ENCODE measurements at places on chromosomes 11 and 22. TPM values are rescaled to one million over a fixed set of nuclear protein-coding genes. Genes with fewer than 3 reads are reported as not detected.

- DNase-seq = no peak
Measured at GRCh38 chr11:16403851-16404250, 47.5 kb upstream of the SOX6 start.

Gene OR4A16
- total RNA-seq = not detected

- peak; percentile 94 for DNase-seq
Measured at GRCh38 chr22:42994917-42995562, 19.9 kb downstream of the PACSIN2 start.

GRCh38 chr22:47388331-47388730 lies 625.9 kb downstream of the TBC1D22A start:
- no peak for DNase-seq

GRCh38 chr22:17957204-17957603 lies 67.2 kb downstream of the MICAL3 start:
- DNase-seq = no peak

- no peak for DNase-seq
Measured at GRCh38 chr22:20131859-20132685, 468 bp downstream of the ZDHHC8 start.

GRCh38 chr11:67357831-67358670 lies 4.7 kb upstream of the POLD4 start:
- DNase-seq = peak; percentile 71

DNA sequence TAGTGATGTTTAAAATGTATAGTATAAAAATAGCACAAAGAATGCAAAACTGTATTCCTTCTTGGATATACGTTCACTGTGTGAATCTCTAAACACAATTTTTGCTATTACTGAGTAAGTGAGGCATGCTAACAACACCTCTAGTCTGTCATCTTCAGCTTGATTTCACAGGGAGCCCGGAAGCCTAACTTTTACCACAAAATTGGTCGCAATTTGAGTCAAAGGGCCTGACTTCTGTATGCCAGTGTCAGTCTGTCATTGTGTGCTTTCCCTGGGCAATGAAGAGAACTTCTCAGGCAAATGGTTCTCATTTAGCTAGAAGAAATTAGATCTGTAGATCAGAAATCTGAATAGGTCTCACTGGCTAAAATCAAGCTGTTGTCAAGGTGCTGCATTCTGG lies 1059.5 kb downstream of the FAM181B start:
- DNase-seq = no peak

DNA sequence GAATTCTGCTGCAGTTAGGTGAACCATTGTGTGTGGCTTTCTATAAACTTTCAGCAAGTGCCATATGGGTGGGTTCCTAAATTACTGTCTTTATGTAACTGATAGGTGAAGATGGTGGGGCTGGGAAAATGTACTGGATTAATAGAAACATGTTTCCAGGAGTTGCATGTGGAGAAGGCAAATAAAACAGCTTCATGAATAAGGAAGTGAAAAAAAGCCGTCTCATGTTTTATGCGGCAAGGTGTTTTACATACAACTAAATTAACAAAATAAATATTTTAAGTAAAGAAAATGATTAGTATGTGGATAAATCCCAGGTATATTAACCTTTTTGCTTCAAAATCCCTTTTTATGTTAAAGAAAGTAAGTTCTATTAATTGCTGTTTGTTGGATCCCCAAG lies 67.2 kb downstream of the EXT2 start:
- DNase-seq = no peak

- DNase-seq = peak; percentile 82
Measured at GRCh38 chr11:130827451-130828377, 88.6 kb downstream of the SNX19 start.

Gene INPP5J
- 0.28 TPM for total RNA-seq

Gene MMP7
- not detected for total RNA-seq

DNA sequence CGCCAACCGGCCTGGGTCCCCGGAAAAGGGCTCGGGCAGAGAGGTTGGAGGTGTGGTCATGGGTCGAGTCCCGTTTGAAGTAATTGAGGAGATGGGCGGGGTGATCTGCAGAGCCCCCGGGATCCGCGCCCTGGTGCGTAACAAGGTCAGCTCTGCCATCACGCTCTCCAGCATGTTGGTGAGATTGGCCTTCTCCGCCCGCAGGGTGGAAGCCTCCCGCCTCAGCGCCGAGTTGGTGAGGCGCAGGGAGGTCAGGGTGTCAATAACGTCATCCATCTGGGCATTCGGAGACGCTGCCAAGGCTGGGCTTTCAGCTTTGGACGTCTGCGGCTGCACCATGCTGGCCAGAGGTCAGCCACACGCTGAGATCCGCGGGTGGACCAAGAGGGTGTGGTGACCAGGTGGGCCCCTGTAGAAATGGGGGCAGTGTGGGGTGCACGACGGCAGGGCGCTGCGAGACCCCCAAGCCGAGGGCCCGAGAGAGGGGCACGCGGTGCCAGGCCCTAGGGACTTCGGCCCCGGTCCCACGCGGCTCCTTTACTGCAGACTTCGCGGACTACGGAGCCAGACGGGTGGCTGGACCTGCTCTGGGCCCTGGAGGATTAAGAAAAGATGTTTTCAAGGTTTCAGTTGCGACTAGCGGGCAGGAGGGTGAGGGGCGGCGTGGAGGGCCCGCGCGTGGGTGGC lies 672 bp downstream of the RTL6 start:
- peak; percentile 34 for DNase-seq

Gene NOX4
- 10.8 TPM for total RNA-seq

DNA sequence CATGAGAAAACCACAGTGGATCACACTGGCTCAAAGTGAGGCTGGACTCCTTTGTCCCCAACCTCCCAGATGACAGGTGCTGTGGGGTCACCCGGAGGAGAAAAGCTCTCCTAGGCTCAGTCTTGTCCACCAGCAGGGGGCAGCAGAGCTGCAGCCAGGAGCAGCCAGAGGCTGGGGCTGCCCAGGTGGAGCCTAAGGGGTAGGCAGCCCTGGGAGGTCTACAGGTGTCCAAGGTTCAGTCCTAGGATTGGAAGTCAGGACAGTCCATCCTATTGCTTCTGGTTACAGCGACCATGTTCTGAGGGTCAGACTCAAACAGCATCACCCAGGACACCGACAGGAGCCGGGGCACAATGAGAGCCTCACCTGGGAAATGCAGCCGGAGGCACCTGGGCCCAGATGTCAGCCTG lies 77.6 kb upstream of the IGLL5 start:
- DNase-seq = peak; percentile 30

DNA sequence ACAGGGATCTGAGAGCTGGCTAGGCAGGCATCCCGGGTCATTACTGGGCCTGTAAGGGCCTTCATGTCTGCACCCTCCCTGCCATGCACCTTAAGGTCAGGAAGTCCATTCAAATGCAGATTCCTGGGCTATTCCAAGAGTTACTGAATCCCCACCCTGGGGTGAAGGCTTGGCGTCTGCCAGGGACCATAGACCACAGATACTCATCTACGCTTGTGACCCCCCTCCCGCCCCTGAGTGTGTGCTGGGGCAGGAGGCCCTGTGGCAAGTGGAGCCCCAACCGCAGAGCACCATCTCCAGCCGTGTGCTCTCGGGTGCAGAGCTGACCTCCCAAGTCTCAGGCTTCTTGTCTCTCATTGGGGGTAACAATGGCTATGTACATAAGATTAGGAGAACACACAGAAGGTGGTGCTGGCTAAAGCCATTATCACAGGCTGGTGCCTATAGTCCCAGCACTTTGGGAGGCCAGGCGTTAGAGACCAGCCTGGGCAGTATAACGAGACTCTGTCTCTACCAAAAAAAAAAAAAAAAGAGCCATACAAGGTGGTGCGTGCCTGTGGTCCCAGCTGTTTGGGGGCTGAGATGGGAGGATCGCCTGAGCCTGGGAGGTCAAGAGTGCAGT lies 19.1 kb upstream of the KCNQ1OT1 start:
- DNase-seq = no peak

DNA sequence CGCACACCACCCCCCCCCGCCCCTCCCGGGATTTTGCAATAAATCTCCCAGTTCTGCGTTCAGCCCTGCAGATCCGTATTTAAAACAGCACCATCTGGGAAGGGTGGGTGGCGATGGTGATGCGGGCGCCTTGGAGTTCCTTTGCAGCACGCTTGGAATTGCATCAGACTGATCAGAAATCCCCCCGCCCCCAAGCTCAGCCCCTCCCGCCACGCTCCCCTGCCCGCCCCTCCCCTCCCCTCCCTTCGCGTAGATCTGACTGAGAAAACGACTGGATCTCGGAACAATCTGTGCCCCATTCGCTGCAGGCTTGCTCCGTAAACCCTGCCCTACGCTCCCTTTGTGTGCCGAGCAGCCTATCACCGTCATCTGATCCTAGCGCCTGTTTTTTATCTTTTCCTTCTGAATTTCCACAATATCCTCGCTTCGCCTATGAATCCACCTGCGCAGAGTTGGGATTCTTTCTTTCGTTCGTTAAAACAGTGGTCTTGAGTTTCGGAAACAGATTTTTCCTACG lies 18.1 kb upstream of the BDNF start:
- peak; percentile 95 for DNase-seq

Gene MYRF
- total RNA-seq = 1.6 TPM

Gene SLC7A4
- not detected for total RNA-seq

DNA sequence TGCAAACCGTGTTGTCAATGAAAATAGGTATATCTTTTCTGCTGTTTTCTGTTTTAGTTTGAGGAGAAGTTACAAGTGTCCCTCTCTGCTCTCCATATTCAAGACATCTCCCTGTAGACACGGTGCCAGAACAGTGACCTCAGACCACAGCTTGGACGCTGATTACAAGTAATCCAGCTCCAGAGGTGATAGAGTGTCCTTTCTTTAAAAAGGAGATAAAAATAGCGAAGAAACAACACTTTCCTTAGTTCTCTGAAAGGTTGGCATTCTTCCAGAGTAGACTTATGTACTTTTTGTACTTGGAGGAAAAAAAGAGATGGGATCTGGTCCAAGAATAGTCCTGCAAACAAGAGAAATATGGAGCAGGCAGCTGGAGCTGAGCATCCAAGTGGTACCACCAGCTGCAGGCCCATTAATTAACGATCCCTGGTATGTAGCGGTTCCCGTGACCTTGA lies 43.0 kb upstream of the WT1 start:
- no peak for DNase-seq

DNA sequence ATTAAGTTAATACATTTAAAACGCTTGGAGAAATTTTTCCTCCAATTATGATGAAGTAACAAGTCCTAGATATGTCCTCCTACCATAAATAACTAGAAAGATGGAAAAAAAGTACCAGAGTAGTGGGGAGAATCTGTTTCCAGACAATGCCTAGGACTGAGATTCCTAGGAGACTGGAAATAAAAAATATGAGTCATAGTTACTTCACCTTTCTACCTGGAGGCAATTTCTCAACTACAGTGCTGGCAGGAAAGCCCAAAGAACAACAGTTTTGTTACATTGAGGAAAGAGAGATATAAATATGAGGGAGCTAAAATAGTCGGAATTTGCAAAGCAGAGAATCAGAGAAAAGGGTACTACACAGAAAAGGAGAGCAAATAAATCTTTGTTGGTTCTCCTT lies 202.1 kb upstream of the ARHGAP42 start:
- DNase-seq = no peak

Gene PGM2L1
- total RNA-seq = 2.8 TPM

Gene CCDC89
- total RNA-seq = 9.4 TPM

DNA sequence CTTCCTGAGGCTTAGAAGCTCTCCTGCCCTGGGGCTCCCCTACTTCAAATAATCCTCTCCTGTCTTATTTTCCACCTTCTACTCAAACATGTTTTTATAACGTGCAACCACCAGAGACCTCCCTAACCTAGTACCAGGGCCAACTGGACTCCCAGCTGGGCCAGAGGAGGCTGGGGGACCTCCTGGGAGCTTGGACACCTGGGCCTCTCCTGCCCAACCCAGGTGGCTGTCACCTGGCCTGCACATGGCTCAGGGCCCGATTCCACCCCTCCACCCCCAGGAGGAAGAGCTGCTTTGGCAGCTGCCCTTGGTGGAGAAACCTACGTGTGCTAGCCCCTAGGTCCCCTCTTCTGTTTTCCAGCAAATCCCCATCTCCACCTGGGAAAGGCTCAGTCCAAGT lies 105.2 kb downstream of the ABTB2 start:
- DNase-seq = no peak

Gene SLC29A2
- total RNA-seq = under 0.01 TPM

Gene SLCO2B1
- total RNA-seq = not detected

Gene OR52B4
- total RNA-seq = not detected

Gene MUC15
- total RNA-seq = not detected

Gene CNGA4
- total RNA-seq = under 0.01 TPM

DNA sequence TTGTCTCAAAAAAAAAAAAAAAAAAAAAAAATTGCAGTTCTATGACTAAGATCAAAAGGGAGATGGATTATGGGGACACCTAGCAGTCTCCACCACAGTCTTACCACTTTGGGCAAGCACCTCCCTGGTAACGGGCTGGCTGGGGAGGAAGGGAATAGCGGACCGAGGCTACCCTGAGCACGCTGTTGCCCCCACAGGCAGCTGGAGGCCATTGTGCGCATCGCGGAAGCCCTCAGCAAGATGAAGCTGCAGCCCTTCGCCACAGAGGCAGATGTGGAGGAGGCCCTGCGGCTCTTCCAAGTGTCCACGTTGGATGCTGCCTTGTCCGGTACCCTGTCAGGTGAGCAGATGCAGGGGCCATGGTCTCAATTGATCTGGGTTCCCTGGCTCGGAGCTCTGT lies 21.2 kb downstream of the MCM5 start:
- no peak for DNase-seq

DNA sequence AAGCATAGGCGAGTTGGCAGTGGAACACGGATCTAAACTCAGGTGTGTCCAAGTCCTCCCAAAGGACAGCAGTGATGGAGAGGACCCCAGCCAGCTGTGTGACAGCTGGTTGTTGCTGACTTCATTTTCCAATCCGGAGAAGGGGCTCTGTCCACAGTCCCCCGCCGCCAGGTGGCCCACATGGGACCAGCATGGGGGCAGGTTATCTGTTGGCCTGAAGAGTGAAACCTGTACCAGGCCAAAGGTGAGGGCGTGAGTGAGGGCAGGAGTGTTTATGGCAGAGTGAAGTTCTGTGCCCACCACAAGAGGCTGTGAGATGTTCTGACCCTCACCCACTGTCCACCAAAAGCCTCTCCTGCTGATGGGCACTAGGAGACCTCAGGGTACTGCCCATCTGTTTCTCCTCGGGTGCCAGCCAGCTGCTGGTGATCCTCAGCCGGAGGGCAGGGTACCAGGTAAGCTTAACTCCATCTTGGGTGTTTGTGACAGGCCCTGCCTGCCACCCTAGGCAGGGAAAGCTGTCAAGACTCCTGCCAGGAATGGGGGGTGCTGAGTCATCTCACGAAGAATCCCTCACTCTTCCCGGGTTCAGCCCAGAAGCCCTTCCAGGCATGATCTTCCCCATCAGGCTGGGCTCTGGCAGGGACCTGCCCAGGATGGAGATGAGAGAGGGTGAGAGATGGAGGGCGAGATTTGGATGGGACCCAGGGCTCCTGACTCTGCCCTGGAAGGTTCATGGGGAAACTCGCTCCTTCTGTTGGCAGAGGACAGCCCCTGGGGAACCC lies 15.5 kb upstream of the TAB1 start:
- peak; percentile 46 for DNase-seq

Gene CHEK1
- total RNA-seq = 30.3 TPM

- no peak for DNase-seq
Measured at GRCh38 chr22:33030923-33031525, 27.2 kb downstream of the SYN3 start.
